ENCODE measurements at places on chromosomes 7 and 10.

DNA sequence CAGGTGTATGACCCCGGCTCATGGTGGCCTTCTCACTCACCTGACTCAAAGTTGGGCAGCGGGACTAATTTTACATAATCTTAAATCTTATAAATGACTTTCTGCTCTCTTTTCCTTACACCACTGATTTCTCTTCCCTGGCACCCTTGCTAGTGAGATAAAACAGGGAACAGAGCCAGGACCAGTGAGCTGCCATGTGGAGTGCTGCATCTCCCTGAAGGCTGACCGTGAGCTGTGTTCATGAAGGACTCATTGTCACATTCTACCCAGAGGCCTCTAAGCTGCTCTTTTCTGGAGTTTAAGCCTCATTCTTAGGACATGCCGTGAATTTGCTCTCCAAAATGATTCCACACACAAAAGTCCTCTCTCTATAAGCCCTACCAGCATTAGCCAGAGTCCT, 762.3 kb downstream of the AUTS2 start:
- DNase-seq = peak; percentile 22

GRCh38 chr10:103280506-103280905, 3.6 kb downstream of the INA start:
- DNase-seq = no peak

GRCh38 chr7:82528577-82529310, 85.2 kb upstream of the CACNA2D1 start:
- no peak for DNase-seq

DNA sequence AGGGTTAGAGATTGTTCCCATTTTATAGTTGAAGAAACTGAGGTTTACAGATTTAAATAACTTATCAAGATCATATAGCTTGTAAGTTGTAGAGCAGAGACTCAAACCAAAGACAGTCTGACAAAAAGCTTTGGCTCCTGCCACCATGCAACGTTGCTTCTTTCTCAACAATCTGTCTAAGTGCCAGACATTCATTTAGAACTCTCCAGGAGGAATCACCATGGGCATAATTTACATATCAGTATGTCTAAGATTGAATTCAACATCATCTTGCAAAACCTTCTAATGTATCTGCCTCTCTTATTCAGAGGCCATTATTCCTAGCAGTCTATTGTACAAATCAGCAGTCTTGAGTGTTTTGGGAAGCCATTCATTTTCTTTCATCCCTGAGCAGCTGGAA, 163.5 kb upstream of the PLXDC2 start:
- no peak for DNase-seq

- no peak for DNase-seq
Measured at GRCh38 chr7:46360811-46361210, 439.7 kb upstream of the IGFBP3 start.

DNA sequence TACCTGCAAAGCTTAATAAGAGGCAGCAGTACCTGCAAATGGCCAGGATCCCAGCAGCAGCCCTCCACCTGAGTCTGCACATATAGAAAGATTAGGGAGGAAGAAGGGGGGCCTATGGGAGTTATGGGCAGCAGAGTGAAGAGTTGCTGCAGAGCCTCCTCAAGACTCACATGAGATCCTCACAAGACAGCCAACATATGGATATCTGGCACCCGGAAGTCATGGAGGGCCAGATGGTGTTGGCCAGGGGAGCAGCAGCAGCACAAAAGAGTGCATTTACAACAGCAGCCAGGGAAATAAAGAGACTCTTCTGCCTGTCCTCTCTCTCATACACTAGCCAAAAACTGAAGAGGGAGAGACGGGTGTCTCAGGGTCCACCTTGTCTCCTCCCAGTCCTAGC, 4.0 kb upstream of the TAS2R40 start:
- DNase-seq = no peak

GRCh38 chr7:45680776-45681175, 106.6 kb downstream of the ADCY1 start:
- DNase-seq = no peak

Data from left cardiac atrium (tissue), 4 donors.